ENCODE measurements at places on chromosomes 5 and 9.

GRCh38 chr5:33272288-33272687 lies 168.5 kb upstream of the TARS1 start:
- peak; percentile 21 for DNase-seq

GRCh38 chr5:109253262-109253661 lies 156.5 kb downstream of the PJA2 start:
- DNase-seq: peak; percentile 68

DNA sequence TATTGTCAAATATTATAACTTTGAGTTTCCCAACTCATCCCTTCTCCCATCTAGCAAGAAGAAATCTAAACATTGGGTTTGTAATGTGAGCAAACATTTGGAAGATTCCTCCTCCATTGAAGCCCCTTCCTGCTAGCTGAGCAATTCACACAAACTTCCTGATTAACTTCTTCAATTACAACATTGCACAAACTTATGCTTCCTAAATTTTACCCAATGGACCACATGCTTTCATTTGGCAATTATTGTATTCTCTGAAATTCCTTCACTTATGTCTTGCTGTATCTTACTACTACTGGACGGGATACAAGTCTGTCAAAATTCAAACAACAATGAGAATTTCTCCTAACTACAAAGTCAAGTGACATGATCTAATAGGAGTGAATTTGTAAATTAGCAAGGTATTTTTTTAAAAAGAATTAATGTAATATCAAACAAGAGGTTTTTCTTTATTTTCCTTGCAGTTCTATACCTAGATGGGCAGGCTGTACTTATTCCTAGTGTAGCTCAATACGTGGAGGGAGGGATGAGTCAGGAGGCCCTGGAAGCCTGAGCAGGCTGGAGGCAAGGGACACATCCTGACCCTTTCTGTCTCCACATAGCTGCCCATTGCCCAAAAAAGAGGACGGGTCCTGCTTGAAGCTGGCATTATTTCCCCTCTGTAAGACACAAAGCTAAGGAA lies 11.8 kb upstream of the IFNW1 start:
- DNase-seq: peak; percentile 54

GRCh38 chr9:87275047-87275725 lies 222.5 kb upstream of the DAPK1 start:
- no peak for DNase-seq

DNA sequence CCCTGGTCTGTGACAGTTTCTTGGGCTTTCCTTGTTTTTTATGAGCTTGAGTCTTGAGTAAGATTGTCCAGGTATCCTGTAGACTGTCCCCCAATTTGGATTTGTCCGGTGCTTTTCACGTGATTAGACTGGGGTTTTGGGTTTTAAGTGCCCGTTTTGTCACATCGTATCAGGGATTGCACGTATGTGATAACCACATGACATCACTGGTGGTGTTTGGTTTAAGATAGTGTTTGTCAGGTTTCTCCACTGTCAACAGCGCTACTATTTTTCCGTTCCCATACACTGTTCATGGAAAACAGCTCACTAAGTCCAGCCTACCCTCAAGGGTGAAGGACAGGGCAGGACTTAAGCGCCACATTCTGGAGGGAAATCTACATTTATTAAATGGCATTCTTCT lies 39.7 kb downstream of the LMNB1 start:
- no peak for DNase-seq

DNA sequence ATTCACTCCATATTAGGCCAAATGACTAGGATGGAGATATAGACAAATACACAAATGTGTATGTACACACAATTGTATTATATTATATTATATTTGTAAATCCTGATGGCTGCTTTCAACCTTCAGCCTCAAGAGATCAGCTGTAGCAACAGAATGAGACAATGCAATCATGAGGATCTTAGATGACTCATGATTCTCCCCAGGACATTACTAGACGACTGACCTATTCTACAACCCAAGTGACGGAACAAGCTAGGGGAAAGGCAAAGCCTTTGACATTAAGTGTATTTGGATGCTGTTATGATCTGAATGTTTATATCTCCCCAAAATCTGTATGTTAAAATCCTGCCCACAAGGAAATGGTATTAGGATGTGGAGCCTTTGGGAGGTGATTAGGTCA lies 66.5 kb downstream of the COX7C start:
- no peak for DNase-seq
